ENCODE measurements at places on chromosomes 7 and 10.
A peak's percentile ranks its signal among the peaks of the same experiment; 100 is the strongest.

DNA sequence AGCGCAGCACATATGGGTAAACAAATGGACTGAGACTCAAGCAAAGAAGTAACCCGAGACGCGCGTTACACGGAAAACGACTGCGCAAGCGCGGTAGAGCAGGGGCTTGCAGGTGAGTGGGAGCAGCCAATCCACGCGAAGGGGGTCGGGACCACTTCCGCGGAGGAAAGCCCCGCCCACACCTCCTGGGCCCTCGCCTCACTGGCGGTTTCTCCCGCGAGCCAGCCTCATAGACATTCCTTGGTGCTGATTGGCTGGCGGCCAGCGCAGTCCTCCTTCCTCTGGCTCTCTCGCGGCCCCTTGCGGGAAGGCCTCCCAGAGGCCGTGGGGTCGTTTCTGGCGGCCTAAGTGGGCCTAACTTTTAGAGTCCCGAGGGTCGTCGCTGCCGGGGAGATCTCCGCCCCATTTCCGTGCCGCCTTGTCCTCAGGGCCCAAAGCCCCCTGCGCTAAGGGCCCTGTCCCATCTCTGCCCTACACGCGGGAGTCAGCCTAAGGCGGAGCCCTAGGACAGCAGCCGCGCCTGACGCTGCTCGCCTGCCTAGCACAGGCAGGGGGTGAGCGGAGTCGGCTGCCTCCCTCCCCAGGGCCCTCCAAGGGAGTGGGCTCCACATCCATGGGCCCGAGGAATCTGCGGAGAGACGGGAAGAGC lies 9.1 kb upstream of the FXYD4 start:
- DNase-seq, result peak; percentile 94

DNA sequence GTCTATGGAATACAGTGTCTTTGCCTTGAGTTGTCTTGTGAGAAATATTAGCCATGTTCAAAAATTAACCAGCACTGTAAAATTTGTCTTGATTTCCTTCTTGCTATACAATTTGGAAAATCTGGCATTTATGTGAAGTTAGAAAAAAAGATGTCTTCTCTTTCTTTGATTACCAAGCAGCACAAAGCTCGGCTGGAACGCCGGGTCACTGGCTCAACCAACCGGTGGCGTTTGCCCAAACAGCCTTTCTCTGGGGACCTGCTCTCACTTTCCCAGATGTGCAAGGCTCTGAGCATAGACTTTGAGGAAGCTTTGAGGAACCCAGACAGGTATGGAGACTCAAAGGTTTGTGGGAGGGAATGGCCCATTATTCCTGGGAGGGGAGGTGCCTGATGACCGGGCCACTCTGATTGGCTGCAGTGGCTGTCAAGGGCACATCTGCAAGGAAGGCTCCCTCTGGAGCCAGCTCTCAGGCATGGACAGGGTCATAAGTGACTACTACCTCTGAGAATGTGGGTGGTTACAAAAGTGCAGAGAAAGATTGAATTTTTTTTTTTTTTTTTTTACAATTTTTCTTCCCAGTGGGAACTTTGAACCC lies 5.6 kb downstream of the BTBD16 start:
- no peak for DNase-seq

GRCh38 chr10:20714518-20714917 lies 182.6 kb downstream of the NEBL start:
- no peak for DNase-seq

- DNase-seq, result no peak
Measured at GRCh38 chr7:23713285-23714149, 3.5 kb downstream of the STK31 start.

- no peak for DNase-seq
Measured at GRCh38 chr10:123774132-123774742, 108.1 kb downstream of the GPR26 start.

DNA sequence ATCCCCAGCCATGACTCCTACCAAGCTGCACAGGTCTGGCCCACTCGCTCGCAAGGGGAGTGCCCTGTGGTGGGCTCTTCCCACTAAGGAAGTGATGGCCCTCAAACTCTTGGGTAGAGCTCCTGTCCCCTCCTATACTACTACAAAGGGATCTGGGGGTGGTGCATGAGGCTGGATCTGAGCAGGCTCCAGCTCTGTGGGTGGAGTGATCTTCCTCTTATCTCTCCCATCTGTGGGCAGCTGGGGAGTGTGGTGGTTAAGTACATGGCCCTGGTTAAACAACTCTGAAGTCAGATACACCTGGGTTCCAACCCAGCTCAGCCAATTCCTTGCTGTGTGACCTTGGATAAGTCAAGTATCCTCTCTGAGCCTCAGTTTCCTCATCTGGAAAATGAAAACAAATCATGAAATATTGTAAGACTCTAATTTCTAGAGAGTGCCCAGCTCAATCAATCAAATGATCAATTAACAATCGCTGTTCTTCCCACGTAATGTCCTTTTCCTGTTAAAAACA lies 17.4 kb downstream of the DDIT4 start:
- DNase-seq, result no peak

DNA sequence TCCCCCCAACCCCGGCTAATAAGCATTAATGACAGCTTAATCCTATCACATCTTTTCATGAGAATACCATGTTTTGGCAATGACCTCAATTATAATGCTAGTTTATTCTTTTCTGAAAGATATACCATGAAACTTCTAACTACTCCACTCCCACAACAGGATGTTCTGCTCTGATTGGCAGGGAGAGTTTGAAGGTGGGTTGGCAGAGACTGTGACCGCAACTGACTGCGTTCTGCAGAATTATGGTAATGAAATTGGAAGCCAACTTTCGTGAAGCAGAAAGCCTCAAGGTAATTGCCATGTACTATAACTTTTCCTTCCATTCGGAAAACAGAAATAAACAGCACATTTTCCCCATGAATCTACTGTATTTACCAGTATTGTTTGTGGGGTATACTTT lies 288.2 kb upstream of the SEMA3D start:
- DNase-seq, result no peak

GRCh38 chr7:2028733-2029132 lies 204.0 kb downstream of the MAD1L1 start:
- no peak for DNase-seq

- no peak for DNase-seq
Measured at GRCh38 chr10:121131426-121132265, 280.5 kb downstream of the WDR11 start.

- DNase-seq, result no peak
Measured at GRCh38 chr10:76621886-76622620, 1015.6 kb downstream of the KCNMA1 start.

GRCh38 chr10:11197266-11197712 lies 179.6 kb downstream of the CELF2 start:
- no peak for DNase-seq

GRCh38 chr10:42574336-42574735 lies 64.0 kb downstream of the ZNF33B start:
- DNase-seq, result no peak

DNA sequence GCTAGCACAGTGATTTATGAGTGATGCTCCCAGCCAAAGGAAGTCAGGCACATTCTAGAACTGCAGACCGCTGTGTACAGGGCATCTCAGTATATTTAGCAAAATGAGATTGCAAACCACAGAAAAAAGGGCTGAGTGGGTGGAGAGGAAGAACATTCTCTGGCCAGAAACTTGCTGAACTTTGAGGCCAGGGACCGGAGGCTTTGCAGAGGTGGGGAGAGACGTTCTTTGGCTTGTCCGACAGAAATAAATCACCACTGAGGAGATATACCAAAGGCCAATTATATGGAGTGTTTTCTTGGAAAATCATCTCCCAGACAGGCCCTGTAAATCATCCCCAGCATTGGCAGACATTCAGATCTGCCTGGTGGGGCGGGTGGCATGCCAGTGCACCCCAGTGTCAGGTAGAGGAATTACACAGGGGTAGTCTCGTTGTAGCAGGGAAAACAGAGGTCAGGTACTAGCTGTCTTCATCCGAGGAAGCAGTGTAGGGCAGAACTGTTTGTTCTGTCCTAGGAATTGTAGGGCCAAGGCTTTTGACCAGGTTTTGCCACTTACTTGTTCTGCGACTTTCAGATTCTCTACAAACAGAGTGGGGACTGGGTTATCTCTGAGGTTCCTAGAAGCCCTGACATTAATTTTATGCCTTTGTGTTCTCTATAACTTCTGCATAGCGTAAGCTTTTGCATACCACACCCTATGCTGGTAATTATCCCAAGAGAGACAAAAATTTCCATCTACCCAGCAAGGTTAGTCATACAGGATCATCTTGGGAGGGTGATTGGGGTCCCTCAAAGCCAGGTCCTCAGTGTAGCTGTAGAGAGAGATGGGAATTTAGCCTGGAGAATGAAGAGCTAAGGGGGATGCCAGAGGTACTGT lies 655.6 kb downstream of the LRMDA start:
- no peak for DNase-seq

GRCh38 chr10:69434926-69435325 lies 16.3 kb upstream of the TSPAN15 start:
- no peak for DNase-seq

GRCh38 chr10:37826806-37827205 lies 30.6 kb downstream of the ZNF248 start:
- no peak for DNase-seq

GRCh38 chr7:15854841-15855524 lies 168.5 kb upstream of the MEOX2 start:
- DNase-seq, result no peak

DNA sequence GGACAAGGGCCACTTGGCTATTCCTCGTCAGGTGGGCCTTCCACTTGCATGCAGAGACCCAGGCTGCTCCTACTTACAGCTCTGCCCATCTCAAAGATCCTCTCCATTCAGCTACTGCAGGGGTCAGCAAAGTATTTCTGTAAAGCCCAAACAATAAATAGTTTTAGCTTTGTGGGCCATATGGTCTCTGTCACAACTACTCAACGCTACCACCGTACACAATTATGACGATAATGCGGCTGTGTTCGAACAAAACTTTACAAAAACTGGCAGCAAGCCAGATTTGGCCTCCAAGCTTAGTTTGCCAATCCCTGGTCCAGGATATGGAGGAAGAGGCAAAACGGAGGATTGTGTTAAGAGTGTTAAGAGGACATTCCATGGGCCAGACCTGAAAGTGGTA lies 12.8 kb downstream of the RAB11FIP2 start:
- no peak for DNase-seq

GRCh38 chr7:107581387-107582013 lies 1.5 kb downstream of the BCAP29 start:
- no peak for DNase-seq

GRCh38 chr10:7563368-7563767 lies 103.4 kb downstream of the ITIH5 start:
- DNase-seq, result no peak

DNA sequence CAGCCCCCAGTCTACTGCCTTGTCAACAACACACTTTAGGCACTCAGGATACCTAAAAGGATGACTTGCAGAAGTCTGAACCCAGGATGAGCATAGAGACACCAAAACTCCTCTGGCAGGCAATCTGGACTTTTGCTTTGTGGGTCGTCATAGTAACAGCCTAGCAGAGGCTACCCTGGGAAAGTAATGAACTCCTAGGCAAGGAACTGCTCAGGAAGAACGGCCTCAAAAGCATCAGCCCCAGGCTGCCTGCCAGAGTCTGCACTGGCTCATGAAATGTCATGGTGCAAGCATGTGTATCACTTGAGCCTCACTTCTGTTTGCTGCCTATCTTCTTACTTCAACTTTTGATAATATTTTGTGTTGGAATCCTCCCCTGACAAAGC lies 715.1 kb downstream of the GRID1 start:
- no peak for DNase-seq

- DNase-seq, result no peak
Measured at GRCh38 chr10:45532480-45532879, 140.1 kb downstream of the ZFAND4 start.

- no peak for DNase-seq
Measured at GRCh38 chr10:131211965-131212619, 99.4 kb downstream of the TCERG1L start.

DNA sequence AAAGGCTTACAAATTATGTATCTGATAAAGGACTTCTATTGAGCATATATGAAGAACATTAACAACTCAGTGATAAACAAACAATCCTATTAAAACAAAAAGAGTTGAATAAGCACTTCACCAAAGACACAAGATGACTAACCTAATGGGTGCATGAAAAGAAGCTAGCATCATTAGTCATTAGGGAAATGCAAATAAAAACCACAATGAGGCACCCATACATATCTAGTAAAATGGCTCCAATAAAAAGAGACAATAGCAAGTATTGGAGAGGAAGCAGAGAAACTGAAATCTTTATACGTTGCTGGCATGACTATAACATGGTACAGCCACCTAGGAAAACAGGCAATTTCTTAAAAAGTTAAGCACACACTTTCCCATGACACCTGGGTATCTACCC lies 77.6 kb upstream of the ZMIZ1 start:
- no peak for DNase-seq

DNA sequence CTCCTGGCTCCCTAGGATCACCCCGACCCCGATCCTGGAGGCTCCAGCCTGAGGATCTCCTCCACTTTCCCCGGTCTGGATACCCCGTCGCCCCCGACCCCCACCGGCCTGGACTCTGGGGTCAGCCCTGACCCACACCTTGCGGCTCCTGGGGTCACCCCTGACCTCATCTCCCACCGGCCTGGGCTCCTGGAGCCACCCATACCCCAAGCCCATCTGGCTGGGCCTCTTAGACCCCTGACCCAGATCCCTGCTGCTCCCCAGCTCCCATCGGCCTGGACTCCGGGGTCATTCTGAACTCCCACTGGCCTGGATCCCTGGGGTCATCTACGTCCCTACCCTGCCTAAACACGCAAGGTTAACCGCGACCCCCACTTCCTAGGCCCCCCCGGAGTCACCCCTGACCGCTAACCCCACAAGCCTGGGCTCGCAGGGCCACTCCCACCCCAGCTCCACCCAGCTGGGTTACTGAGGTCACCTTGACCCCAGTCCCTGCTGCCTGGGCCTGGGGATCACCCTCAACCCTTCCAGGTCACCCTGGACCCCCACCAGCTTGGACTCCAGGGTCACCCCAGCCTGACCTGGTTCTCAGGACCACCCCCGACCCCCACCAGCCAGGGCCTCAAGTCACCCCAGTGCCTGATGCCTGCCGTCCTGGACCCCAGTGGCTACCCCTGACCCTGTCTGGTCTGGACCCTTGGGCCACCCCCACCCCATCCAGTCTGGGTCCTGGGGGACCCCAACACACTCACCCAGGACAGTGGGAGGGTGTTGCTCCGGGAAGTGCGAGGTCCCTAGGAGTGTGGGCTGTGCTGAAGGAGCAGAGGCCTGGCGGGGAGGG lies 1.2 kb downstream of the FOXK1 start:
- peak; percentile 8 for DNase-seq

DNA sequence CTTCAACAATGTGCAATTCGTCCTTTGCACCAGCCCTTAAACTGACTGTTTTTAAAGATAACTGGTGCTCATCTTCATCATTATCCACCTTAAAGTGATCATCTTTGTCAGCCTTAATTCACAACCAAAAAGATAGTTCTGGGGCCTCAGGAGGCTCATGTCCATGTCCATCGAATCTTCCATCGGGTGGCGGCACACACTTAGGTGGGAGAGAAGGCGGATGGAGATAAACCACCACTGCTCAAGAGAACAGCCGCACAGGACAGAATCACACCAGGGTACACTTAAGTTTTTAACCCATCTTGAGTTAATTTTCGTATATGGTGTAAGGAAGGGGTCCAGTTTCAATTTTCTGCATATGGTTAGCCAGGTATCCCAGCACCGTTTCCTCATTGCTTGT lies 24.8 kb downstream of the OIT3 start:
- DNase-seq, result no peak

GRCh38 chr10:51879238-51879637 lies 179.8 kb upstream of the CSTF2T start:
- DNase-seq, result no peak
